ENCODE measurements at places on chromosomes 5 and 9. TPM values are rescaled to one million over a fixed set of nuclear protein-coding genes. Genes with fewer than 3 reads are reported as not detected.

- DNase-seq, result no peak
- no peaks in the 10 kb centered on the region for H3K4me1 ChIP-seq
- no peaks in the 10 kb centered on the region for H3K27me3 ChIP-seq
- H3K4me3 ChIP-seq, result no peak overlapping the region
- H3K36me3 ChIP-seq, result no peaks in the 10 kb centered on the region
These were observed 897.8 kb upstream of the ACO1 start for GRCh38 chr9:31486630-31487029.

- no peaks in the 10 kb centered on the region for H3K36me3 ChIP-seq
- H3K4me1 ChIP-seq, result peaks cover 6% of the 10 kb centered on the region
- no peak overlapping the region for H3K27ac ChIP-seq
- peaks cover 2% of the 10 kb centered on the region for H3K27me3 ChIP-seq
- no peak overlapping the region for H3K4me3 ChIP-seq
- no peak for DNase-seq
These were observed 54.4 kb upstream of the RETREG1 start for GRCh38 chr5:16671208-16671607.

GRCh38 chr9:87540444-87541105, 42.9 kb downstream of the DAPK1 start:
- H3K27ac ChIP-seq, result no peak overlapping the region
- no peak overlapping the region for H3K4me3 ChIP-seq

The PCDHB16 gene
- not detected for total RNA-seq

The PHF19 gene
- total RNA-seq, result 134 TPM

The PCBD2 gene
- 13.5 TPM for total RNA-seq

The SH3GL2 gene
- not detected for total RNA-seq

DNA sequence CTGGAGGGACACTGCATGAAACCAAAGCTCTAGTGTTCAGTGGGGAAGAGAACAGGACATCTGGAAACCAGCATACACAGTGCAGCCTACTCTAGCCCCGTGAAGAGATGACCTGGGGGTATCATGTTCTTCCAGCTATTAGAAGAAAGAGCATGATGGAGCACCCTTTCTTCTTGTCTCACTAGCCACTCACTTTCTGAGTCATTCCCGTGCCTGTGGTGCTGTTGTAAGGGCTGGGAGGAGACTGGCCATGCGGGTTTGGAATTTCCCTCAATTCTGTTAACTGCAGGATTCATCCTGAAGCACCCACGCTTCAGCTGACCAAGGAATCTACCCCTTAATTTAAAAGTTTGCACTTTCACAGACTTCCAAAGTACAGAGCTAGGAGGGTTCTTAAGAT, 137.0 kb downstream of the COL23A1 start:
- H3K36me3 ChIP-seq, result no peaks in the 10 kb centered on the region
- no peaks in the 10 kb centered on the region for H3K4me1 ChIP-seq
- no peak overlapping the region for H3K27ac ChIP-seq
- peaks cover 2% of the 10 kb centered on the region for H3K27me3 ChIP-seq
- no peak overlapping the region for H3K4me3 ChIP-seq

Measured in activated T-helper 1 cell treated with anti-CD3 and anti-CD28 coated beads, Interleukin-12 subunit alpha, Interleukin-12 subunit beta, Interleukin-2, Interleukin-4 antibody, amounts not matched to agents 30 ng/mL and 10 ng/mL and 1 ng/mL, durations not matched to agents 14 hours and 24 hours and 36 hours (primary cell).